ENCODE measurements at places on chromosomes 4 and X.

DNA sequence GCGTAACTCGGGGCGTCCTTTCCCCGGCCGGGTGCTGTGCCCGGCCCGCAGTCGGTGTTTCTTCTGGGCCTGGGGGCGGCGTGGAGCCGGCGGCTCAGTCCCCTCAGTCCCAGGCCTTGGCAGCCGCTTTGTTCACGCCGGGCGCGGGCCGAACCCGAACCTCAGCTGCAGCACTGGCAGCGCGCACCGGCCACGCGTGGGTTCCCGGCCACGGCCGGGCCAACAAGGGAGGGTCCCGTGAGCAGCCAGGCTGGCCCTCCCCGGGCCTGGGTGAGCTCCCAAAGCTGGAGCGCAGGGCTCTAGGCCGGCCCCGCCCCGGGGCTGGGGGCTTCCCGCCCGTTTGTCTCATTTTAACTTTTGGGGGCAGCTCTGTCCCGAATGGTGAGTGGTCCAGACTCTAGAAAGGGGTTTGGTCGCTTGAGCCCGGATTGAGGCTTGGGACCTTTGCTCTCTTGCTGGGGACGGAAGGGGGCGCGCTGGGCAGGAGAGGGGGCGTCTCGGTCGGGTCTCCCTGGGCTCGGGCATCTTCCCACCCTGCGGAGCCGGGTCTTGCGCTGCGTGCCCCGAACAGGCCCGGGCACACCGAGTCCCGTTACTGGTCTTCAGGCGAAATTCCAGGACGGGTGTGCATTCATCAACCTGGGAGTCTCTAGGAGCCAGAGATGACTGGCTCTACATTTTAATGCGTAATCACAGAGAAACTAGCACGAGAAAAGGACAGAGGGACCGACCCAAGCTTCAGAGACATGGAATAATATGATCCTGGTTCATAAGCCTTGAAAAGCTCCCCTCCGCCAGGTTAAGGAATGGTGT, 177.1 kb downstream of the CBR4 start:
- DNase-seq, result peak; percentile 38

GRCh38 chr4:20337261-20337664, 85.6 kb downstream of the SLIT2 start:
- DNase-seq, result no peak

GRCh38 chr4:121155893-121156292, 8.2 kb downstream of the TNIP3 start:
- DNase-seq, result no peak

- no peak for DNase-seq
Measured at GRCh38 chr4:184950926-184951325, 67.4 kb upstream of the HELT start.

DNA sequence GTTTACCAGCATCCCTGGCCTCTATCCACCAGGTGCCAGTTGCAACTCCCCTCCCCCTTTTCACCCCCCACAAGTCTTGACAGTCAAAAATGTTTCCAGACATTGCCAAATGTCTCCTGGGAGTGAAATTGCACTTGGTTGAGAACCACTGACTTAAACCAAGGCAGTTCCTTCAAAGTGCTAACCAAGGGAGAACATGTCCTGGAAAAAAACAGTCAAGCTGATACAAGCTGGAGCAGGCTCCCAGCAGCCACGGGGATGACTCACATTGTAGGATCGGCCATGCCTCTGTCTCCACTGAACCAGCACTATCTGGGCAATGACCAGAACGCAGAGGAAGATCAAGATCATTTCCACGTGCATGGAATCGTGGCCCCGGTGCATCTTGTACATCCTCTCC, 11.4 kb downstream of the RNF175 start:
- DNase-seq, result no peak

DNA sequence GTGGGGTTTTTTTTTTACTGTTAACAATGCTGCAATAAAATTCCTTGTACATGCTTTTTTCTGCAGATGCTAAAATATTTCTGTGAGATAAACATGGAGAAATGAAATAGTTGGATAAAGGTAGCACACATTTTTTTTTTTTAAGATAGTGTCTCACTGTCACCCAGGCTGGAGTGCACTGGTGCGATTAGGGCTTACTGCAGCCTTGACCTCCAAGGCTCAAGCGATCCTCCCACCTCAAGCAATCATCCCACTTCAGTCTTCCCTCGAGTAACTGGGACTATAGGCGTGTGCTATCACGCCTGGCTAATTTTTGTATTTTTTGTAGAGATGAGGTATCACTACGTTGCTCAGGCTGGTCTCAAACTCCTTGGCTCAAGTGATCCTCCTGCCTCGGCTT, 1.8 kb upstream of the HUWE1 start:
- DNase-seq, result no peak

DNA sequence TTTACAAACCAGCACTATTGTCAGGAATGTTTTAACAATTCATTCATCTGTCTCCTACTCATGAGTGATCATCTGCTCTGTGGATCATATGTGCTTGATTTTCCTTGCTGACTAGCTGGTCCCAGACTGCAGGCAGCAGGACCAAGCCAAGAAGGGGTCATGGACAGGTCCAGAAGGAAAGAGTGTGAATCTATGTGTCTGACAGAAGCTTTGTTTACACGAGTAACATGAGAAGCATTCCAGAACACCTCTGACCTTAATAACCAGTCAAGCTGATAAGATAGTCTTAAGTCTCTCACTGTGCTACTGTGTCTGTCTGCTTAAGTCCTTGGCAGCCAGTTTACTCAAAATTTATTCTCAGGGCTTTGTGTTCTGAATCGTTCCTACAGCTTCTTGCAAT, 39.0 kb downstream of the GUCY1A1 start:
- DNase-seq, result no peak

All from HuH-7 (cell line).